ENCODE measurements at places on chromosomes 6 and 20.
A peak's percentile ranks its signal among the peaks of the same experiment; 100 is the strongest.

DNA sequence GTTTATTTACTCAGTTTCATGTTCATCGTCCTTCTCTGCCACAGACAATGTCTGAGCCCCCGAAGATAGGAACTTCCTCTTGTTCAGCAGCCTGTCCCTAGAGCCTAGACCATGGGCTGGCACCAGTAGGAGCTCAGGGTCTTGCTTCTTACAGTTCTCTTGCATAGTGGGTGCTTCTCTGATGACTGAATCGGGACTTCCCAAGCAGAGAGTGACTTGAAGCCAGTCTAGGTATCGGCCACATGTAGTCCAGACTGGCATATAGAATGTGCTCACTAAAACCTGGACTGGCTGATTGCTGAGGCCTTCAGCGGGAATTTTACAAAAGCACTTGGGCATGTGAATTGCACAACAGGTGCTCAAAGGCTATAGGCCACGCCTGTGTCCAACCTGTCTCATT, 52.0 kb downstream of the PRDM1 start:
- H3K4me1 ChIP-seq = no peaks in the 10 kb centered on the region
- H3K27me3 ChIP-seq = peaks cover 10% of the 10 kb centered on the region
- no peaks in the 10 kb centered on the region for H3K36me3 ChIP-seq

GRCh38 chr6:161804838-161805237, 531.0 kb upstream of the AGPAT4 start:
- no peaks in the 10 kb centered on the region for H3K36me3 ChIP-seq
- H3K27ac ChIP-seq = no peak overlapping the region
- H3K4me1 ChIP-seq = no peaks in the 10 kb centered on the region
- no peak for DNase-seq
- H3K4me3 ChIP-seq = no peak overlapping the region
- no peaks in the 10 kb centered on the region for H3K27me3 ChIP-seq

DNA sequence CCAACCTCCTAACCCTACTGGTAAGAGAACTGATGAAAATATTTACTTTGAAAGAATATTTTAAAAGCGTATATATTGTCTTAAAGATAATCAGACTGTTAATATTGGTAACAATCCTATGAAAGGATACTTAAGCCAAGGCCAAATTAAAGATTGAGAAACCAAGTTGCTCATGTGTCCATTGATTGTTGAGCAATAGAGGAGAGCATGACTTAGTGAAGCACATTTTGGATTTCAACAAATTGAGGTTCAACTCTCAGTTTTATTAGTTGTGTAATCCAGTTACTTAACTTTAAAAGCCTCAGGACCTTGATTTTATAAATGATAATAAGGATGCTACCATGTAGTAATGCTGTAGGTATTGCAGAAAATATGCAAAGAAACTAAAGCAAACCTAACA, 56.8 kb downstream of the PRL start:
- H3K36me3 ChIP-seq = no peaks in the 10 kb centered on the region
- H3K27ac ChIP-seq = no peak overlapping the region
- no peaks in the 10 kb centered on the region for H3K4me1 ChIP-seq
- H3K27me3 ChIP-seq = no peaks in the 10 kb centered on the region
- no peak for DNase-seq

DNA sequence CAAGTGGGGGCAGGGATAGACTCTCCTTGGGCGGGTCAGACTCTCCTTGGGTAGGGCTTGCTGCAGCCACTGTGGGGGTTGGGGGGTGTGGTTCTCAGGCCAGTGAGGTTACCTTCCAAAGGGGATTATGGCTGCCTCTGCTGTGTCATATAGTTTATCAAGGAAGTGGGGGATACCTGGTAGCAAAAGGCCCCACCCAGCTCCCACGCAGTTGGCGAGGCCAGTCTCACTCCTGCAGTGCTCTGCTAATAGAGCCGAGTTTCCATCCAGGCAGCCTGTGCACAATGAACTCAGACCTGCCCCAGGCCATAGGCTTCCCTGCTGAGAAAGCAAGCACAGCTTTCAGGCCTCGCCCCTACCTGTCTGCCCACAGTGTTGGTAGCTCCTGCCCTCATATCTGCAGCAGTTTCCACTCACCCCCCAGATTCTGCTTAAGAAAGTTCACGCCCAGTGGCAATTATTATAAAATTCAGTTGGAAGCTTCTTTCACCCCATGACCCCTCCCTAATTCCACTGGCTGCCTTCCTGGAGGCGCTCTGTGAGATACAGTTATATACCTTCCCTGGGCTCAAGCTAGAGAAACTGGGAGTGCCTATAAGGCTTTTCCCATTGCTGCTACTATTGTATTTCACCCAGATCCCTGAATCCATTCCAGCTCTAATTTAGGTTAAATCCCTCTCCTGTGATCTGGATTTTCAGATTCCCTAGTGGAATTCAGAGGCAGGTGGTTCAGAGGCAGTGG, 56.1 kb downstream of the HDDC2 start:
- DNase-seq = no peak
- no peak overlapping the region for H3K4me3 ChIP-seq
- H3K27ac ChIP-seq = no peak overlapping the region
- H3K27me3 ChIP-seq = no peaks in the 10 kb centered on the region
- no peaks in the 10 kb centered on the region for H3K36me3 ChIP-seq

- no peaks in the 10 kb centered on the region for H3K27me3 ChIP-seq
- no peak overlapping the region for H3K4me3 ChIP-seq
- DNase-seq = no peak
- H3K4me1 ChIP-seq = no peaks in the 10 kb centered on the region
- no peaks in the 10 kb centered on the region for H3K36me3 ChIP-seq
These were observed 58.8 kb downstream of the SAMD5 start for GRCh38 chr6:147567141-147567805.

DNA sequence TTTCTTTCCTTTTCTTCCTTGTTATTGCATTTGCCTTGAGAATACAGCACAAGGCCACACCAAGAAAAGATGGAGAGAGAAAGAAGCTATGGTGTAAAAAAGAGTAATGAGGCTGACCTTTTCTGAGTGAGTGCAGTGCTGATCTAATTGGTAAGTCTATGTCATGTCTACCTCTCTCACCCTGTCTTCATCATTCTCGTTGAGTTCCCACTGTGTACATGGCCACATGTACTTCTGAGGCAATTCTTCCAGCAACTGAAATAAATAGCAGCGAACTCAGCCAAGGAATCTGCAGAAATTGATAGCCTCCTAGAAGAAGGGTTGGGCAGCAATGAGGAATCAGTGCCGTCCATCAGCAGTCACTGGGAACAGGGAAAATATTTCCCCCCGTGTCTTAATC, 367.2 kb upstream of the SPTLC3 start:
- no peaks in the 10 kb centered on the region for H3K27me3 ChIP-seq
- H3K36me3 ChIP-seq = no peaks in the 10 kb centered on the region
- H3K27ac ChIP-seq = no peak overlapping the region
- no peak for DNase-seq
- no peak overlapping the region for H3K4me3 ChIP-seq

DNA sequence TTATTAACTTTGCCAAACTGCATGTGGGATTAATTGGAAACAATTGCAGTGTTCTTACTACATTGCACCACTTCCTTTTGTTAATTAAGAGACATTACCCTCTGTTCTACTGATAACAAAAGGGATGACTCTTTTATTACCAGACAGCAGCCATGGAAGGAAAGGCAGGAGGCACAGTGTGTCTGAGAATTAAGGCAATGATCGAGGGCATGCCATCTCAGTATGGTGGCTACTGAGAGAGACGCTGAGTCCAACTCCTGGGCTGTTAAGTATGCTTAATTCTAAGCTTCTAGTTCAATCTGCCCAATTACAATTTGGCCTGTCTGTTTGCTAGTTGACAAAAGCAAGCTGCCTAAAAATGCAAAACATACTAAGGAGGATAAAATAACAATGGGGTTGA, 227.4 kb downstream of the PHACTR1 start:
- H3K27me3 ChIP-seq = no peaks in the 10 kb centered on the region
- no peaks in the 10 kb centered on the region for H3K36me3 ChIP-seq
- DNase-seq = no peak
- H3K27ac ChIP-seq = no peak overlapping the region
- no peaks in the 10 kb centered on the region for H3K4me1 ChIP-seq

- DNase-seq = no peak
- H3K27me3 ChIP-seq = no peaks in the 10 kb centered on the region
- H3K36me3 ChIP-seq = no peaks in the 10 kb centered on the region
These were observed 32.2 kb upstream of the NXT1 start for GRCh38 chr20:23318347-23318746.

DNA sequence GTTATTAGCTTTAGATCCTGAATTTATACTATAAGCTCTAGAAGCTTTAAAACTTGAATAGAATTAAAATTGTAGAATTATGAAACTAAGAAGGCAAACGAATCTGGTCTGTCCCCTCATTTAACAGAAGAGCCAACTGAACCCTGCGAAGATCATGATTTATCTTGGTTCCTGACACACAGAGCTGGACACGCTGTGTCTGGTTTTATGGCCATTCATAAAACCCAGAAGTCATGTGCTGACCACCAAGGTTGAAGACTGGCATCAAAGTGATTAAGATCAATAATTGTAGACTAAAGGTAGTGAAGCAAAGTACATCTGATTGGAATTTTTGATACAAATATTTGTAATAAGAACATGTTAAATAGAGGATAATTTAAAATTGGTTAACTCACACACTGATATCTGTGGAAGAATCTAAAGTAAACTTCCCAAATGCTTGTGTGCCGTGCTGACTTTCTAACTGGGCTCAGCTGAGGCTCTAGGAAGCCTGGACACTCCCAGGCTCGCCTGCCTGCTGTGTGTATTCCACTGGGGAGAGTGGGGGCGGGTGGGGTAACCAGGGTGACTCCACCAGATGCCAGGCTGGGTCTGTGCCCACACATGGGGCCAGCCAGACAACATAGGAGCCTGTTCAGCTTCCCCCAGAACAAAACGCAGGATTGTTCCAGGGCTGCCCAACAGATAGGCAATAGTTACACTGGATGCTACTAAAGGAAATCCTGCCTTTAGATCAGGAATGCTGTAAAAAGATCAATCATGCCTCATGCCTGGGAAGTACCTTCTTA, 42.1 kb upstream of the SLC22A3 start:
- H3K4me3 ChIP-seq = no peak overlapping the region
- DNase-seq = no peak
- H3K27ac ChIP-seq = no peak overlapping the region
- H3K27me3 ChIP-seq = no peaks in the 10 kb centered on the region
- H3K4me1 ChIP-seq = no peaks in the 10 kb centered on the region

- no peak for DNase-seq
- no peak overlapping the region for H3K27ac ChIP-seq
- H3K4me3 ChIP-seq = no peak overlapping the region
These were observed 4.7 kb upstream of the ADGRF5 start for GRCh38 chr6:46926481-46926880.

DNA sequence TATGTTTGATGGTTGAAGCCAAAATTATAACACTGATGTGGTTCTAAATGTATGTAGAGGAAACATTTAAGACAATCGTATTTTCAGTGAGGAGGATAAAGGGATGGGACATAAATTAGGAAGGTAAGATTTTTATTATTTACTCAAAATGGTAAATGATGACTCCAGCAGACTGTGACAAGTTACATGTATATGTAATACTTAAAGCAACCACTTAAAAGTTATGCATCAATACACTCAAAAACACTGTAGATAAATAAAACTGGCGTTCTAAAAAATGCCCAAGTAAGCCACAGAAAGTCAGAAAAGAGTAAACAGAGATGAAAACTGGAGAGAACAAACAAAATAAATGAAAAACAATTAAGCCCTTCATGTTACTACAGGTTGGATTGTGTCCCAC, 18.7 kb downstream of the HLA-DMB start:
- no peaks in the 10 kb centered on the region for H3K4me1 ChIP-seq
- DNase-seq = no peak
- H3K27ac ChIP-seq = no peak overlapping the region
- H3K4me3 ChIP-seq = no peak overlapping the region
- no peaks in the 10 kb centered on the region for H3K27me3 ChIP-seq

- H3K36me3 ChIP-seq = no peaks in the 10 kb centered on the region
- no peaks in the 10 kb centered on the region for H3K27me3 ChIP-seq
- no peak for DNase-seq
- no peak overlapping the region for H3K27ac ChIP-seq
These were observed 201.1 kb downstream of the ZFAND3 start for GRCh38 chr6:38020593-38020992.

GRCh38 chr20:33490023-33490933, at the start of gene CBFA2T2:
Gene CBFA2T2 (plus strand): TSS chr20:33490096. CDS start chr20:33490268, 172 bp downstream.
- H3K4me3 ChIP-seq = peak within 1 kb of the TSS; percentile 79
- H3K4me1 ChIP-seq = no peaks in the 10 kb centered on the region
- H3K27me3 ChIP-seq = no peaks in the 10 kb centered on the region
- no peaks in the 10 kb centered on the region for H3K36me3 ChIP-seq
- DNase-seq = peak; percentile 47

GRCh38 chr6:44120692-44121443, 6.4 kb downstream of the MRPL14 start:
- DNase-seq = no peak
- peaks cover 15% of the 10 kb centered on the region for H3K4me1 ChIP-seq
- H3K36me3 ChIP-seq = no peaks in the 10 kb centered on the region
- H3K4me3 ChIP-seq = no peak overlapping the region

DNA sequence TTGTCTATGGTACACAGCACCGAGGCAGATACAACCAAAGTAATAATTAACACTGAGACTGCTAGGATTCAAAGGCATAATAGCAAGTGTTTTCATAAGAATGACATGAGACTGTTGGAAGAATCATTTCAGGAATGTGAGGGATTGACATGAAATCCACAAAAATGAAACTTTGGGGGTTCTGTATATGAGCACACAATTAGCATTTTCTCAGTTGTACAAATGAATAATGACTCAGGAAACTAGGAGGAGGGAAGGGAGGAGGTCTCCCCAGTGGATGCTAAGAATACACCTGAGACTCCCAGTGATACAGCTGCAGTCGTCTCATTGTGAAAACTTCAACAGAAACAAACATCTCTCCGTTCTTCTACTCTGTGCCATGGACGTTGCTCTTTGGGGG, 428.4 kb upstream of the PLCB4 start:
- H3K4me3 ChIP-seq = no peak overlapping the region
- no peaks in the 10 kb centered on the region for H3K4me1 ChIP-seq
- DNase-seq = no peak
- no peak overlapping the region for H3K27ac ChIP-seq
- no peaks in the 10 kb centered on the region for H3K27me3 ChIP-seq

- no peaks in the 10 kb centered on the region for H3K27me3 ChIP-seq
- no peak for DNase-seq
- no peaks in the 10 kb centered on the region for H3K4me1 ChIP-seq
- peaks cover 77% of the 10 kb centered on the region for H3K36me3 ChIP-seq
- H3K27ac ChIP-seq = no peak overlapping the region
These were observed 73.6 kb downstream of the SCAF8 start for GRCh38 chr6:154806804-154807203.

DNA sequence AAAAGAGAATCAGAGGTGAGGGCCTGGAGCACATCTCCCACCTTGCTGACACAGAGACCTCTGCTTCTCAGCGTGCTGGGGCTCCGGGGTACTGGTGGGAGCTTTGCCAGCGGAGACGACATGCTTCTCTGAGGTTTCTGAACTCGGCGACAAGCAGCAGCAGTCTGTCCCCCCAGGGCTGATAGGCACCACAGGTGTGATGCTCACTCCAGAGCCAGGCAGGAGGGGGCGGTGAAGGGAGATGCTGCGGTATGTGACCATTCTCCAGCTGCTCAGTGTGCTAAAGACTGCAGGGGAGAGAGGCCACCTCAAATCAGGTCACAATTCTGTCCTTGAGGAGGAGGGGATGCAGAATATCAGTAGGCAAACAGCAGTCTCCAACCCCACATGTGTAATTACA, 219.9 kb downstream of the ALDH8A1 start:
- no peaks in the 10 kb centered on the region for H3K4me1 ChIP-seq
- no peaks in the 10 kb centered on the region for H3K27me3 ChIP-seq
- no peak overlapping the region for H3K4me3 ChIP-seq

Measured in tibial artery (tissue), 4 donors.